ENCODE measurements at places on chromosomes 16 and 17. TPM values are rescaled to one million over a fixed set of nuclear protein-coding genes. Genes with fewer than 3 reads are reported as not detected.

- no peak for DNase-seq
Observed at GRCh38 chr16:23145186-23145585, 4.1 kb downstream of the USP31 start.

The C1QTNF1 gene
- total RNA-seq, result 41.7 TPM

The TCF25 gene
- total RNA-seq, result 121 TPM

- no peak for DNase-seq
Observed at GRCh38 chr17:59631276-59631675, 11.6 kb downstream of the CLTC start.

GRCh38 chr17:56289321-56289720, 136.0 kb downstream of the ANKFN1 start:
- no peak for DNase-seq

The ZP2 gene
- total RNA-seq, result not detected

- DNase-seq, result no peak
Observed at GRCh38 chr16:10763456-10763855, 19.8 kb downstream of the NUBP1 start.

DNA sequence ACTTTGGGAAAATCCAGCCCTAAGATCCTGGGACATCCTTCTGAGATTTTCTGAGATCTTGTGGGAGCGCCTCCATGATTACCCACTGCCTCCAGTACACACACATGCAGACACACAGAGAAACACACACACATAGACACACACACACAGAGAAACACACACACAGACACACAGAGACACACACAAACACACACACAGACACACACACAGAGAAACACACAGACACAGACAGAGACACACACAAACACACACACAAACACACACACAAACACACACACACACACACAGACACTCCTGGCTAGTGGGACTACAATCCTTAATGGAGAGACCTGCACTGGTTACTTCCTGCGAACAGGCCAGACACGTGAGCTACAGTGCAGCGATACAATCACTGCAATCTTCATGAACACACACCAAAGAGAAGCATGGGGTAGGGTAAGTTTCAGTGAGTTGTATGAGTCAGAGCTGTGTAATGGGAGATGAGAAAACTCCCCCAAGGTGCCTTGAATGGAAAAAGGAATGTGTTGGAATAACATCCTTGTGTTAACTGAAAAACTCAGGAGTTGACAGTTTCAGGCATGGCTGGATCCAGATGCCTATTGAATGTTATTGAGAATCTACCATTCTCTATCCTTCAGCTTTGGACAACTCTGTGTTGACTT, 79.5 kb downstream of the SLC6A2 start:
- no peak for DNase-seq

The KRTAP17-1 gene
- not detected for total RNA-seq

The PERCC1 gene
- 3.1 TPM for total RNA-seq

DNA sequence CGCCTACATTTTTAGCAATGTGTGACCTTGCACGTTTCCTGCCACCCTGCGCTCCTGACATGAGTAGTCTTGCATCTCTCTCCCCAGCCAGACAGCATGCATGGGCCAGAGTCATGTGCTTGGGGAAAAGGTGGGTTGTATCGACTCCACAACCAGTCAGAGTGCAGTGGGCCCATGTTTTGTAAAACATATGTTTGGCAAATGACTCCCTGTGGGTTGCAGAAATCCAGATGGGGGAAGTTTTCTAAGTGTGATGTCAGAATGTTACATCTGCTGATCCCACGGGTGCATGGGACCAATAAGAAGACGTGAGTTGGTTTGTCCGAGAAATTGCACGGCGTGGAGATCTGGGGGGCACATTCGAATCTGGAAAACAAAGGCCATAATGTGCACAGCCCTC, 147.1 kb downstream of the FOXL1 start:
- no peak for DNase-seq

DNA sequence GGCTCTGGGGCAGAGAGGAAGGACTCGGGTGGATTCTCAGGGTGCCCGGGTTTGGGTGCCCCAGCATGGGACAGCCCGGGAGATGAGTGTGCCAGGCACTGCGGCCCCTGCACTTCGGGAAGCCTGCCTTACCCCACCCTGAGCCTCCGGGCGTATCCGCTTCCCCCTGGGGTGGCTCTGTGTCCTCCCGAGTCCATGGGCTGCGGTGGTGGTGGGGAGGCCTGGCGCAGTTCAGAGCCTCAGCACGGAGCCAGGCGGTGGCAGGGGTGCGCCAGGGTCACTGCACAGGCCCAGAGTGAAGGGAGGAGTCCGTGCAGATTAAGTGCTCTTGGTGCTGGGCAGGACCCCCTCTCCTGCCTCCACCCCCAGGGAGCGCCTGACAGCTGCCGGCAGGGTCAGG, 20.7 kb downstream of the MYBBP1A start:
- no peak for DNase-seq

Data from umbilical cord (tissue), 2 donors.